Hindlimb muscle (tissue), 1 donor: ENCODE measurements at places on chromosomes 5 and 9.

DNA sequence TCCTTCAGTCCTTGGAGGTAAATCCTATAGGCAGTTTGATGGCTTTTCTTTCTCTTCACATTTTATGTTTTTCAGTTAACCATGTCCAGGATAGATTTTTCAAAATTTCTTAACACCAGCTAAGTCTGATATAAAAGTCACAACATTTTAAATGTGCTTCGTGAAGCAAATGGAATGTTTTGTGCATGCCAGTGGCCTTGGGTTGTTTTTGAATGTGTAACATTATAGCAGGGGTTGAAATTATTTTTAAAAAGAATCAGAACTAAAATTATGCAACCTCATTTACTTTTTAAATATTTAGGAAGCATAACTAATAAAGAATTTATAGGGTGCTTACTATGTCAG, 201.1 kb downstream of the ARHGEF28 start:
- DNase-seq = no peak

DNA sequence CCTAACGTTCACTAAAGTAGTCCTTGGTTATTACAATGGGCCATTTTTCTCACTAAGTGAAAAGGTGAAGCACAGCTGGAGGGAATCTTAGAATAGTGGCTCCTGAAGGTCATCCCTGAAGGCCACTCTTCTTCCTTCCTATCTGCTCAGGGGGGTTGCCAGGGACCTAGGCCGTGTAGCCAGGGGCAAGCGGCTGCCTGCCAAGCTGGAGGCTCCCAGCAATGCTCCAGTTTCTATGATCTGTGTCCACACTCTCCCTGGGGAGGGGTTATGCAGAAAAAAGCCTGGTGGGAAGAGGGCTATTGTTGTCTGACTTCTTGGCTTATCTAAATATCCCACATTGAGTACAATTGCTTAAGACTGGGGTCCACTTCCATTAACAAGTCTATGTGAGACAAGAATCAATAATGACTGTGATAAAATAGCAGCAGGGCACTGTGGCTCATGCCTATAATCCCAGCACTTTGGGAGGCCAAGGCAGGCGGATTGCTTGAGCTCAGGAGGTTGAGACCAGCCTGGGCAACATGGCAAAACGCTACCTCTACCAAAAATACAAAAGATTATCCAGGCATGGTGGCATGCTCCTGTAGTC, 3.8 kb downstream of the NMRK1 start:
- DNase-seq = no peak

GRCh38 chr9:116777116-116777515, 90.0 kb downstream of the TRIM32 start:
- no peak for DNase-seq

- DNase-seq = no peak
Measured at GRCh38 chr5:71740015-71740753, 21.1 kb downstream of the CARTPT start.
